ENCODE measurements at places on chromosomes 6 and 20.

- no peak for DNase-seq
Measured at GRCh38 chr20:58908221-58908620, 55.7 kb downstream of the GNAS start.

DNA sequence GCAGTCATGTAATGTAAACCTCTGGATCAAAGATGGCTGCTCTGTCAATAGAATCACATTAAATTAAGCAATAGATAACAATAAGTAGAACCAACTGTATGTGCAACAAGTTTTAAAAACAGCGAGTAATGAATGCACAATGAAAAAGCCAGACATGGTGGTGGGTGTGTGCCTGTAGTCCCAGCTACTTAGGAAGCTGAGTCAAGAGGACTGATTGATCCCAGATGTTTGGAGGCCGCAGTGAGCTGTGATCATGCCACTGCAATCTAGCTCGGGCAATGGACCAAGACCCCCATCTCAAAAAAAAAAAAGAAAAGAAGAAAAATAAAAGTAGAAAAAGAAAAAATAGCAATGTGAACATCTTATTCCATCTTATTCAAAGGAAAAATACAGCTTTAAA lies 558.7 kb upstream of the MMS22L start:
- DNase-seq, result no peak

- DNase-seq, result no peak
Measured at GRCh38 chr6:155075930-155076695, 81.0 kb downstream of the TIAM2 start.

- DNase-seq, result no peak
Measured at GRCh38 chr6:22029171-22029570, 267.7 kb downstream of the PRL start.

DNA sequence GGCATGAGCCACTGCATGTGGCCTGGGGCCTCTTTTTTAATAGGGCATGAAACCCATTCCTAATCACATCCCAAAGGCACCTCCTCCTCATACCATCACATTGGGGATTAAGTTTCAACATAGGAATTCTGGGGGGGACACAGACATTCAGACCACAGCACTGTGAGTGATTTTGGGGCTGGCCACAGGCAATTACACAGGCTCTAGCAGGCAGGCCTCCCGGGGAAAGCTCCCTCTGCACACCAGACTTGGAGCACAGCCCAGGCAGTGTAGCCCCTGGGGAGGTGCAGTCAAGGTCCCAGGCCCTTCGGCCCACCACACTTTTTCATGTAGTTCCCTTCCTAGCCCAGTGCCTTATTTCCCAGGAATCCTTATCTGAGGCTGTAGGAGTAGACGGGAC lies 5.5 kb downstream of the SFT2D1 start:
- no peak for DNase-seq

DNA sequence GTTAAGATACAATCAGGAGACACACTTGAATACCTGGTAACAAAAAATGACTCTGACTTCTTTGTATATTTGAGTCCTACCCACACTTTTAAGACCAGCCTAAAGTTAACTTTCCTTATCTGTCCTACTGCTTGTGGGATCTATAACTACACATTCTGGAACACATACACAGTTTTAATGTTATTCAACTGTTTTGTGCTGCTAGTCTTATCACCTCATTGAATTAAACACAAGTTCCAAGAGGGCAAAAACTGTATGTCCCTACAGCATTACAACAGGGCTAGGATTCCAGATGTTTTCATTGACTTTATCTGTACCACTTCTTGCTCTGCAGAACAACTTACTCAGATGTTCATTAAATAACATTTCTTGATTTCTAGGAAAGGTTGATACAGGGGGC lies 2.8 kb downstream of the HMGN3 start:
- no peak for DNase-seq

DNA sequence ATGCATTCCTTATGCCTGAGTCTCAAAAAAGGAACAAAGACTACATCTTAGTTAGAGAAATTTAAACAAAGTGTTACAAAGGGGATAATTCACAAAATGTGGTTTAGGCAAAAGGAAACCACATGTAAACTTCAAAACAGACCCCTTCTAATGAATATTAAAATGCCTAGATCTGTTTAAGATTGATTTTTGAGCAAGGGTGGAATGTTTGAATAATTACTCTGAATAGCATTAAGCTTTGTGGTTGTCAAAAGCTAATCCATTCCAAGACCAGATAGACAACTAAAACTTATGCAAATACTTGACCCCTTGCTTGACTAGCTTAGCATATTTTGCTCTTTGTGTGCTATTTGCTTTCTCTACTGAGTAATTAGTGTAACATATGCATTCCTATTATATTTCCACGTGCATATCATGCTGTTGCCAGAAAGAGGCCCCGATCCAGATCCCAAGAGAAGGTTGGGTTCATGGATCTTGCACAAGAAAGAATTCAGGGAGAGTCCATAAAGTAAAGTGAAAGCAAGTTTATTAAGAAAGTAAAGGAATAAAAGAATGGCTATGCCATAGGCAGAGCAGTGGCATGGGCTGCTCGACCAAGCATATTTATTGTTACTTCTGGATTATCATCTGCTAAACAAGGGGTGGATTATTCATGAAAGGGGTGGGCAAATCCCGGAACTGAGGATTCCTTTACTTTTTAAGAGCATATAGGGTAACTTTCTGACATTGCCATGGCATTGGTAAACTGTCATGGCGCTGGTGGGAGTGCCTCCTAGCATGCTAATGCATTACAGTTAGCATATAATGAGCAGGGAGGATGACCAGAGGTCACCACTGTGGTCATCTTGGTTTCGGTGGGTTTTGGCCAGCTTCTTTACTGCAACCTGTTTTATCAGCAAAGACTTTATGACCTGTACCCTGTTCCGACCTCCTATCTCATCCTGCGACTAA lies 1193.4 kb upstream of the EYS start:
- DNase-seq, result no peak

DNA sequence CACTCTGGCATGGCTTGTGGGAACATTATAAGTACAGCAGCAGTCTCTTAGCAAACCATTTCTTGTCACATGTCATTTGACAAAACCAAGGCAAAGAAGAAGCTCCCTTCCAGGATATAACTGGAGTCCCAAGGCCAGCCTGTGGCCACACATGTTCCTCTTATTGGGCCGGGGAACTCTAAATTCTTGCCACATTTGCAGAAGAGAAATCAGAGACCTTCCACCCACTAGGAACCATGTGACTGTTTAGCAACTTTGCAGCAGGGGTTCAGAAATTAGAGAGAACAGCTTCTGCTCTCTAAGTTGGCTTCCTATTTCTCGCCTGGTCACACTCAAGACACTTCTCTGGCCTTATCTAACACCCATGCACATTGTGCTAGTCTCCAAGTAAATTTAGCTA lies 20.4 kb upstream of the MEP1A start:
- peak; percentile 34 for DNase-seq

GRCh38 chr6:10534419-10534762 lies 13.2 kb downstream of the GCNT2 start:
- no peak for DNase-seq

- no peak for DNase-seq
Measured at GRCh38 chr6:149891259-149891658, 6.7 kb downstream of the RAET1E start.

- no peak for DNase-seq
Measured at GRCh38 chr20:8432435-8433148, 300.5 kb downstream of the PLCB1 start.

GRCh38 chr6:47093169-47093568 lies 51.0 kb upstream of the ADGRF1 start:
- DNase-seq, result no peak

DNA sequence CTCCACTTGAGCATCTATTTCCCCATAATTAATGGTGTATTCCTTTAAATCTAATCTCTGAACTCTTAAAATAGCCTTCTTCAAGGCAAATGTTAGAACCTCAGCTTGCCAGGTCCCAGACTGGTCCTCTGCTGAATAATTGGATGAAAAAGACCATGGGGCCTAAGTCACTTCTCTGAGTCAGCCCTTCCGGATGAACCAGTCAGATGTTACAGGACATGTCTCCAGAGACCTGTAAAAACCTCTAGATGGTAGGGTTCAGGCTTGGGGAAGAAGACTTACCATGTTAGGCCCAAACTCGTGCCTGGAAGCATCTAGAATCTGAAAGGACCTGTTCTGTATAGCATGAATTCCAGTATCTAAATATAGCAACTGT lies 97.3 kb downstream of the CDKAL1 start:
- no peak for DNase-seq

DNA sequence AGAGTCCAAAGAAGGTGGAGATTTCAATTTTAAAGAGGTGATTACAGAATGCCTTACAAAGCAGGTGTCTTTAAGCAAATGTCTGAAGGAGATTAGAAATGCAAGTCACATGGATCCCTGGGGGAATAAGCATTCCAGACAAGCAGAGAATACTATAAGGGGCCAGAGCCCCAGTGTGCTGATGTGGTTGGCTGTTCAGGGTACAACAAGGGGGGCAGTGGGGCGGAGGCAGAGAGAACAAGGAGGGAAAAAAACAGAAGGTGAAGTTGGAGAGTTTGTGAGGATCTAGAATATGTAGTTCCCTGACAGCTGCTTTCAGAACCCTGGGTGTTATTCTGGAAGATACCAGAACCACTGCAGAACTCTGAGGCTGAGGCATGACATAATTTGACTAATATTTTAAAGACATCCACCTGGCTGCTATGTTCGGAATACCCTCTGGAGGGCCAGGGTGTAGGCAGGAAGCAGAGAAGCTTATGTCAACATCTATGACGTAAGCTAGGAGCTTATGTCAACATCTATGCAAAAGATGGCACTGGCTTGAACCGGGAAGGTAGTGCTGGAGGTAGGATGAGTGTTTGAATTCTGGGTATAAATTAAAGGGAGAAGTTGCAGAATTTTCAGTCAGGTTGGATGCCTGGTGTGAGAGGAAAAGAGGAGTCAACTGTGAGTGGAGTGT lies 276.3 kb upstream of the AGPAT4 start:
- no peak for DNase-seq

- no peak for DNase-seq
Measured at GRCh38 chr20:20839771-20840170, 127.3 kb upstream of the RALGAPA2 start.

DNA sequence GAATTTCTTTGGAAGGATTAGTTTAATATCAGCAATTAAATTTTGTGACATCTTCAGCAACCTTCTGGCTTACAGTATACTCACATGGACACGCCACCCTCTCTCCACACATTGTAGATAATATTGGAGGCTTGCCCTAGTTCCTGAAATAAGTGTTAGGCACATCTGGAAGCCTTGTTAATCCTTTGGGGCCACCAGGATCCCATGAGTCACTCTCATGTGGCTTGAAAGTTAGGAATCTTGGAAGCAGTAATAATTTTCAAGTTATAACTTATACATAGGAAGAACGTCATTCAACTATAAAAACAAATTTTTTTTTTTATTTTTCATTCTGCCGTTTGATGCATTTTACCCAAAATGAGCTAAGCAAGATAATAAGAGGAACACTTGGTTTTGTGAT lies 20.5 kb downstream of the LAMA4 start:
- no peak for DNase-seq

GRCh38 chr20:63857764-63858392 lies 3.4 kb upstream of the ABHD16B start:
- no peak for DNase-seq

DNA sequence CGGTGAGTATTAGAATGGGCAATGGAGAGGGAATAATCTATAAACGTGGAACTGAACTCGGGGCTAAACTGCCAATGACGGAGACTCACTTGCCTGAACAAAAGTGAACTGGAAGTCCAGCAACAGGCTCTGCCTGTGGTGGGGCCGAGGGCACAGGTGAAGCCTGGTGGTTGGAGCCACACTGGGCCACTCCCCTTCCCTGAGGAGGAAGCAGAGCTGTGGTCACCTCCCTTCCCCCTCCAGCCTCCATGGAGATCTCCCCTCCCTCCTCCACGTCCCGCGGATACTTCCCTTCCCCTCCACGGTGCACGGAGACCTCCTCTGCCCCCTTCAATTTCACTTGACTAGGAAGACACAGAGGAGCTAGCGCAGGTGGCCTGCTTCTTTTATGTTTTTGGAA lies 14.7 kb upstream of the DSP start:
- no peak for DNase-seq

DNA sequence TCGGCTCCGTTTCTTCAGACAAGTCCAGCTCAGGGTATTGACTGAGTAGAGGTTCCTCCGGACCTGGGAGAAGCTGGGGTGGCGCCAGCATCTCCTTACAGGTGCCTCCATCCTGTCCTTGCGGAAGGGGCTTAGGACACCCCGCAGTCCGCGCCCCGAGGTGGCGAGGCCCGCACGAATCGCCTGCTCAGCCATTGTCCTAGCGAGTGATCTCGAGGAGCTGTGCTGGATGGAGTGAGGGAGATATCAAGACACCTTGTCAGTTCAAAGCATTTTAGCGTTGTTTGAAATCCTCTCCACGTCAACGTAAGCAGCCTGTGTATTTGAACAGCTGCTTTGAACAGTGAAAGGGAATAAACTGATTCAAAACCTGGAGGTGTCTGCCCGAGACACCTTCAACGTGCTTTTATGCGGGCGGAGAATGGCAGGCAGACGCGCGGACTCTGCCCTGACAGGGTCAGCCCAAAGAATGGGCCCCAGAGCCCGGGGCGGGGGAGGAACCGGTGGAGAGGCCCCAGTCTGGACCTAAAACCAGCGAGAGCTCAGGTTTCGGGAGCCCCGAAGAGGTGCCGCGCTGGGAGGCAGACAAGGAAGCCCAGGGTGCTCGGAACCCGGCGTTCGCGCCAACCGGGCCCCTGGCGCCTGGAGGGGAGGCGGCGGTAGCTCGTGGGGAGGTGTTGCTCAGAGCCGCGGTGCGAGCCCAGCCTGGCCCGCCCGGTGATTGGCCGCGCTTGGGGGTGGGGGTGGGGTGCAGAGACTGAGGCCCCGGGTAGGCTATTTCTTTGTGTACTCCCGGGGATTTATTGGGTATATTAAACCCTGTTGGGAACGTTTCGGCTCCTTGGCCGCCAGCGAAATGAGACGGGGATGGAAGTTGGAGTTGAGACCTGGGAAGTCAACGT lies 3.1 kb upstream of the POU3F2 start:
- DNase-seq, result peak; percentile 65

- no peak for DNase-seq
Measured at GRCh38 chr6:31158863-31159855, 770 bp downstream of the TCF19 start.

- no peak for DNase-seq
Measured at GRCh38 chr6:110548110-110548847, 71.9 kb upstream of the SLC22A16 start.

DNA sequence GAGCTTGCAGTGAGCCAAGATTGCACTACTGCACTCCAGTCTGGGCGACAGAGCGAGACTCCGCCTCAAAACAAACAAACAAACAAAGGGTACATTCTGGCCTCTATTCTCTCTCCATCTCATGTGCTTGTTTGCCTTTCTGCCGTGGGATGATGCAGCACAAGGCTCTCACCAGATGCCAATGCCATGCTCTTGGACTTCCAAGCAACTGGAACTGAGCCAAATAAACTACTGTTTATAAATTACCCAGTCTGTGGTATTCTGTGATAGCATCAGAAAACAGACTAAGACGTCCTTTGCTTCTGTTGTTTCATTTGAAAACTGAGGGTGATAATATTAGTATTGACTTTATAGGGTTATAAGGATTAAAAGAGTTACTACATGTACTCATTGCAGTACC lies 3.6 kb upstream of the BRD2 start:
- DNase-seq, result no peak

Measured in C1 segment of cervical spinal cord (tissue), 14 donors.